ENCODE measurements at places on chromosomes 2 and 18.

DNA sequence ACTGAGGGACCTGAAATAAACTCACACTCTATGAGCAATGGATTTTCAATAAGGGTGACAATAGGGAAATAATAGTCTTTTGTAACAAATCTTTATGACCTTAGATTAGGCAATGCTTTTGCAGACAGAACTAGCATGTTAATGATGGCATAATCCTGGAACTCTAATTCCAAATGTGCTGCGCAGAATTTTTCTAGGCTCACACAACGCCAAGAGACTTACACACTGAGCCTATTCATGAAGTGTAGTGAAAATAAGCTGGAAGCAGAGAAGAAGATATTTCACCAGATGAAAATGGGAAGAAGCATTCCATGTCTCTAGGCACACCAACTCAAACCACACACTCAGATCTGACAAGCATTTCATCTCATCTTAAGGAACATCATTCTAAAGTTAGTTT, 178.5 kb downstream of the L3MBTL4 start:
- DNase-seq: no peak

GRCh38 chr2:217913436-217913835, 89.4 kb downstream of the TNS1 start:
- DNase-seq: no peak

- DNase-seq: no peak
These were observed 400.6 kb downstream of the THSD7B start for GRCh38 chr2:137165968-137166367.

DNA sequence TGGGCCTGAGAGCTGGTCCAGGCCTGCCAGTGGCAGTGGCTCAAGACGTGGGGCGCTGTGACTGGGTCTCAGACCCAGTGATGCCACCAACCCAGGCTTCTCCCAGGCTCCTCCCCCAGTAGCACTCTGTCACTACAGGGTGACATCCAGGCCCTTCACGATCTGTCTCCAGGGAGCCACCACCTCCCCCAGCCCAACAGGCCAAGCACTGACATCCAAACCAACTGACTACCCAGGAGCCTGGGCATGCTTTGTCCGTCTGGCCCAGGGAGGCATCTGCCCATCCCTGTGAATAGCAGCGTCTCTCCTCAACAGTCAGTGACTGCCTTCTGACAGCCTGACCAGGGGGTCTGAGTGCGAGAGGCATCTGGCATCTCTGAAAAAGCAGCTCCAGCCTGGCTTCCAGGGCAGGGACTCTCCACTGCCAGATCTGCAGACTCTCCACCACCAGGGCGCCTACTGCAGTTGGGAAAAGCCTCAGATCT, 13.0 kb downstream of the TEX44 start:
- no peak for DNase-seq

GRCh38 chr2:72576861-72577260, 249.0 kb downstream of the EXOC6B start:
- no peak for DNase-seq

DNA sequence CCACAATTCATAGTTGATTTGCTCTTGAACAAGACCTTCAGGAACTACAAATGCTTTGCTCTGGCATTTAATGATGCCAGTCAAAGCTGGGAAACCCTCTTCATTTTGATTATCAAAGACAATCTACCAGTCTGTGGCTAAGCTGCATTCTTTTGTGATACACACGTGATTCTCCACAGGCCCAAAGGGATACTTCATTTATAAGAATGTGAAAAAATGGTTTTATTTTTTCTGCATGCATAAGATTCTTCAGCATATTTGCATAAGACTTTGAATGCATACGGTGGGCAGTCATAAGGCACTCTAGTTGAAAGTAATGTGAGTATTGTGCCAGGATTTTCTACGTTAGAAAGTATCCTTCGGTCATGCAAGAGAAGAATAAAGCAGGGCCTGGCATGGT, 33.0 kb upstream of the ARL5A start:
- DNase-seq: no peak

- DNase-seq: no peak
These were observed 61.2 kb downstream of the NGEF start for GRCh38 chr2:232951891-232952290.

GRCh38 chr2:43225093-43225787, 1.2 kb downstream of the ZFP36L2 start:
- DNase-seq: peak; percentile 70

- no peak for DNase-seq
These were observed 86.8 kb downstream of the CERKL start for GRCh38 chr2:181570059-181570458.

DNA sequence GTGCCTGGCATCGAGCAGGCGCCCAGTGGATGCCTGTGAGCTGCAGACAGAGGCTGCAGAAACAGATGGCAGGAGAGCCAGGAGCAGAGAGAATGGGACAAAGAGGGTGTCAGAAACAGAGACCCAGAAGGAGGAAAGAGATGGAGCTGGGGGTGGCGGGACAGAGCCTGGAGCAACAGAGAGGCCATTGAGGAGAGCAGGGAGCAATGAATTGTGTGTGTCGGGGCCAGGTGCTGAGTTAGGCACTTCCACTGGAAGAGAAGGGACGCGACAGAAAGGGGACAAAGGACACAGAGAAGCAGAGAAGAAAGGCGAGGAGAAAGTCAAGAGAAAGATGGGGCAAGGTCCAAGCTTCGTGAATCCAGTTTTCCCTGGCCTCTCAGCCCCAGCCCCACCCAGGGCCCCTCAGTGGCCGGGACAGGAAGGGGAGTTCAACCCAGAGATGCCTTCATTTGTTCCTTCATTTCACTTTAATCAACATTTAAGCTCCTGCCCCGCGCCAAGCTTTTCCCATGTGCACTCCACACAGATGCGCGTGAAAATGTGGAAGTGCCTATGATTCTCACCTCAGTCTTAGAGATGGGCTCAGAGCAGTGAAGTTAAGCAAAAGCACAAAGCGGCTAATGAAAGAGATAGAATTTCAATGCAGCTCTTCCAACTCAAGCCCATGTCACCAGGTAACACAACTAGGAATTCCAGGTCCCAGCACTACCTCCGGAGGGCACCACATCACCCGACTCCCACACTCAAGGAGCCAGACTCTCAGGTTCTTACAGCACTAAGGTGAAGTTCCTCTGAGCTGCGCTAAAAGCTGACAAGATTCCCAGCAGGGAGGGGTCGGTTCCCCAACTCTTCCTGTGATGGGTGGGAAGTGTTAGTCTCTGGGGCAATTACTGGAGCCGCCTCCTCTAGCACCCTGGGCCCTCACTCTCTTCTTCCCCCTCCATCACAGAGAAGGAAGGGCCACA, 55.1 kb downstream of the TNS1 start:
- DNase-seq: no peak

- no peak for DNase-seq
These were observed 13.5 kb downstream of the TRIB2 start for GRCh38 chr2:12730265-12730664.

- no peak for DNase-seq
These were observed 12.6 kb downstream of the NOP58 start for GRCh38 chr2:202278036-202278760.

- no peak for DNase-seq
These were observed 12.3 kb downstream of the DDX1 start for GRCh38 chr2:15603948-15604347.

DNA sequence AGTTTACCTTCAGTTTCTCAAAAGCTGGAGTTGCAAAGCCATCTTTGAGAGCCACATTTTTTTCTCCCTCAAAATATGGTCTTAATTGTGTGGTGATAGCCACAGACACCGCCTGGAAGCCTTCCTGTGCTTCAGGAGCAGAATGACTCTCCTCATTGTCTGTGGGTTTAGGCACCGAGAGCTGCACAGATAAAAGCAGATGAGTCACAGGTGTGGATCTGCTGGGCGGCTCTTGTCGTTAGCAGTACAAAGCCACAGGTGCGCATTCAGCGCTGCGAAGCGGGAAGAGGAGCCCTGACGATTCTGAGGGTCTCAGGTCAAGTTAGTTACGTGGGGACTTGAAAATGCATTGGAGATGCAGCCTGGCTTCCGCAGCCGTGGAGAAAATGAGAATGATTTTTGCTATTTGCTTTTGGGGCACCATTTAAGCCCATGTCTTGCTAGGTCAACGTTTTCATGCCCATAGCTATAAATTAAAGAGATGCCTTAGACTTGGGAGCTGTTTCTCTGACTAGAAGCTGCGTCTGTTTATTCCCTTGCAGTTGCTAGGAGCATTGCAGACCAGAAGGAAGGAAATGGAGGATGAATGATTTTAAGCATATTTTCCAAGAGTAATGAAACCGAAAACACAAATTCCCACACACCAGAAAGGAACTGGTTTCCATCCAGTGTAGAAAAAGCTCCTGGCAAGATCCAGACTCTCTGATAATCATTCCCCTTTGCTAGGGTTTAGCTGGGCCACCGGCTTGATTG, 51.5 kb downstream of the KLHL29 start:
- no peak for DNase-seq

DNA sequence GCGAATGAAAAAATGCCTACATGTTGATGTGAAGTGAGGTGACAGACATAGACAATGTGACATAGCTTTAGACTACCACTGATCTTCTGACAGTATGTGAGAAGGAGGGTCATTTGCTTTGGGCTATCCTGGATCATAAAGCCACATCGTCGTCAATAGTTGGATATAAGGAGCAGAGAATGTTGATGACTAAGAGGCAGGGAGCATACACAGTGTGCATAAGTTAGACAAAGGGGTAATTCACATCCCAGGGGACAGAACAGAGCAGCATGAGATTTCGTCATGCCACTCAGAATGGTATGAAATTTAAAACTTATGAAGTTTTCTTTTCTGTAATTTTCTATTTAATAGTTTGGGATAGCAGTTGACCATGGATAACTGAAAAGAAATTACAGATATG, 403.2 kb downstream of the DSC3 start:
- DNase-seq: no peak

DNA sequence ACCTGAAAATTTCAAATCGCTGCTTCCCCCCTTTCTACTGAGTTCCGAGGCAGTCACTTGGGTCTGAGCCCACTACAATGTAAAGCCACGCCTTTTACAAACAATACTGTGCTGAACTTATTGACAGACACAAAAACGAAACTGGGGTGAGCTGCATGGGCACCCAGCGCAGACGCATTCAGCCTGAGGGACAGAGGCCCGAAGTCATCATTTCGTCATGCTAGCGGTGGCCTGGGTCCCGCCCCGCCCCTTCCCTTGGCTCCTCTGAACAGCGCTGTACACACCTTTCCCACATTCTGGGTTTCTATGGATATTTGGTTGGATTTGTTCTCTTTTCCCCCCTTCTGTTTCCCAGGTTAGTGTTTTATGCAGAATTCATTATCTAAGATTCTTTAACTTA, 71.7 kb downstream of the EIPR1 start:
- no peak for DNase-seq

GRCh38 chr2:238160206-238161129, 1.7 kb downstream of the ERFE start:
- peak; percentile 86 for DNase-seq

- no peak for DNase-seq
These were observed 178.6 kb downstream of the GBX2 start for GRCh38 chr2:235989591-235989990.

GRCh38 chr2:203853271-203853670, 14.3 kb upstream of the CTLA4 start:
- no peak for DNase-seq

DNA sequence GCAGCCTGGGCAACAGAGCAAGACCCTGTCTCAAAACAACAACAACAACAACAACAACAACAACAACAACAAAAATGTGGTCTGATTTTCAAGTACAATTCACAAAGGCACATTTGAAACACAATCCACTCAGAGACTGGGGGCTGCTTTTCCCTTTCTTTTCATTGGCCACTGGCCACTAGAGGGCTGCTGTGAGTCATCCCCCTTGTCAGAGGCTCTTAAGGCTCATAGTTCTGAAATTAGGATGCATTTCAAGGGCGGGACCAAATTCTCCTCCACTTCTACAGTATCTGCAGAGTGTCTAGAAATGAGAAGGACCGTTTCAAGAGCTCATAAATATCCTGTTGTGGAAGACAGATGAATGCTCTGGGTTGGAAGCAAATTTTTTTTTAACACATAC, 285.4 kb downstream of the NRXN1 start:
- peak; percentile 51 for DNase-seq

GRCh38 chr2:173145454-173145853, 69.8 kb downstream of the MAP3K20 start:
- DNase-seq: no peak

- DNase-seq: no peak
These were observed 172.9 kb downstream of the NDUFA10 start for GRCh38 chr2:239852272-239852671.

DNA sequence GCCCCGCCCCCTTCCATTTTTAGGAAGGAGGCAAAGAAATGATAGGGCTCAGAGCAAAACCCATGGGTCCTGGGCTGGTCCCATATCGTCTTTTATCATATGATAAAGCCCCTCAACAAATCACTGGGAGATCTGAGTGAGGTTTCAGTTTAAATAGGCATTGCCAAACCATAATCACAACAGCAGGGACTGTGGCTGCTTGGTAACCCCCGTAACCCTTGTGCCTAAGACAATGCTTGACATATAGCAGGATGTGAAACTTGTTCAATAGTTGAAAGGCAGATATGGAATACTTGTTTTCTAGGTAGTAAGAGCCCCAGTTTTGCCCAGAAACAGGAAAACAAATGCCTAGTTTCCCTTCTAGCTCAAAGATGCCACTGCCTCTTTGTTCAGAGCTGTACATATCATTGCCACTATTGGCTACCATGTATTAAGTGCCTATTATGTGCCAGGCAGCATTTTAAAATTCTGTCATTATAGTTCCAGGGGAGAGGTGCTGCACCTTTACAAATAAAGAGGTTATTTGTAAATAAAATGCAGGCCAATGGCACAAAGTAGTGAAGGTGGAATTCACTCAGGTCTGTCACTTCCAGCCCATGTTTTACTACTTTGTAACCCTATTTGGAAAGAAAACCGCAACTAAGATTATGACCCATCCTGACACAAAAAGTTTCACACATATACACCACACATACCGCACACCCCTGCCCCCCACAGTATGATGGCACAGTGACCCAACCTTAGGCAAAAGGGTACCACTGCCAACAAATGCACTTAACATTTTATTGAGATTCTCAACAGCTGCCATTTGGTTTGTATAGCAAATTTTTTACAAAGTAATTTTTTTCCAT, 14.2 kb downstream of the NAGK start:
- DNase-seq: no peak

DNA sequence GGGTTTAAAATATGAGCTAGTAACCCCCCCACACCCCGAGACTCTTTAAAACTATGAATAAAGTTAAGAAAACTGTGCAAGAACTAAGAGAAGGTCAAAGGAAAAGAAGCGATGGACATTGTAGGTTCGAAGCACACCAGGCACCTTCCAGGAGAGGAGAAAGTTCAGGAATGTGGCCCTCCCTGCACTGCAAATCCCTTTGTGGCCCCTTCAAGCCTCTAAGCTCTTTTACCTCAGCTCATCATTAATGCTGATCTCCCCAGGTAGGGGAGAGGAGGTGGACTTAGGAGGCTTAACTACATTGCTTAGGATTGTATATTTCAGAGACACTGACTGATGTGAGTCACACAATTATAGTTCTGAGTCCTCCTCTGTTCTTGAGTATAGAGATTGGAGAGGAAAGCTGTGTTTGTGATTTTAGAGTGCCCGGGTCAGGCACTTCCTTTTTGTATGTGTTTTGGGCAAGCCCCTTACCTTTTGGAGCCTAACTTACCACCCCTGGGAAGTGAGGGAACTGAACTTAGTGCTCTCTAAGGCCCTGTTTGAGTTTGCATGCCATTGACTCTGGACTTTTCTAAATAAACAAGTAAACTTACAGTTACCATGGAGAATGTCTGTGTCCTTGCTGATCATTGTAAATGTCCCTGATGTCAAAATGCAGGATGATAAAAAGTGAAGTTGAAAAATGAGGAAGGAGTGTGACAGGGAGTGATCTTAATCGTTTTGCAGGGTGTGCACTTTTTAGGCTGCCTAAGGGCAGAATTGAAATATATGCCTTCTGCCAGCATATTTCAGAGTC, 140.8 kb upstream of the ZEB2 start:
- peak; percentile 56 for DNase-seq

GRCh38 chr18:50935493-50936191, 32.2 kb upstream of the ELAC1 start:
- no peak for DNase-seq

Data from hematopoietic multipotent progenitor cell treated with erythropoietin and hydrocortisone succinate and interleukin-3 and kit ligand, for 6 days (in vitro differentiated cells).